Naive B cell (primary cell): ENCODE measurements at places on chromosomes 5 and 9. TPM values are rescaled to one million over a fixed set of nuclear protein-coding genes. Genes with fewer than 3 reads are reported as not detected.

DNA sequence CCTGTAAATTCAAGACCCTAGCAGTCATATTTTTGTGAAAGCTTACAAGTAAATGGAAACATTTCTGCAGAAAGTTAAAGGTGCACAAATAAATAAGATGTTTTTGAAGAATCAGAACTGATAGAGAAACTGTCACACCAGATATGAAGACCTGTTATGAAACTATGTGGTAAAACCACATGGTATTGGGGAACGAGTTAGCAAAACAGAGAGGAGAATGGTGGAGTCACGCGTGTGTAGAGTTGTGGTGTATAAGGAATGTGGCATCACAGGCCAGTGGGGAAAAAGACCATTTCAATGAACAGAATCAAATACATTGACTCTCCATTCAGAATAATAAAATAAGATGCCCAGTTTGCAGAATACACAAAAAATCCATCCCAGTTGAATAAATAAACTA lies 477.2 kb downstream of the ICE1 start:
- no peak for DNase-seq

- no peak for DNase-seq
These were observed 10.9 kb downstream of the QRFP start for GRCh38 chr9:130885484-130886375.

GRCh38 chr5:78109891-78110324 lies 184.6 kb downstream of the AP3B1 start:
- peak; percentile 74 for DNase-seq

DNA sequence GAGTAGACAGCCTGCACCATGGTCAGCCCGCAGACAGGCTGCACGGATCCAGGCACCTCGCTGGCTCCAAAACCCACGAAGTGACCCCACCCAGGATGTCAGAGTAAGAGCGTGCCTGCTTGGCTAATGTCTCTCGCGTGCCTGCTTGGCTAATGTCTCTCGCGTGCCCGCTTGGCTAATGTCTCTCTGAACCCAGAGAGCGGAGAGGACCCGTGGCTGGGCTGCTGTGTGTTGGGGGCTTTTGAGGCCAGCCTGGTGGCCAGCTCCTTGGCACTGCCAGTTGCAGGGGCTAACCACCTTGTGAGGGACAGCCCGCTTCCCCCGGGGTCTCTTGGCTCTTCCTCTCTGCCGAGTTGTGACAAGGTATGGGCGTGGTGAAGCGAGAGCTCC lies 8.9 kb upstream of the RXRA start:
- DNase-seq: no peak

DNA sequence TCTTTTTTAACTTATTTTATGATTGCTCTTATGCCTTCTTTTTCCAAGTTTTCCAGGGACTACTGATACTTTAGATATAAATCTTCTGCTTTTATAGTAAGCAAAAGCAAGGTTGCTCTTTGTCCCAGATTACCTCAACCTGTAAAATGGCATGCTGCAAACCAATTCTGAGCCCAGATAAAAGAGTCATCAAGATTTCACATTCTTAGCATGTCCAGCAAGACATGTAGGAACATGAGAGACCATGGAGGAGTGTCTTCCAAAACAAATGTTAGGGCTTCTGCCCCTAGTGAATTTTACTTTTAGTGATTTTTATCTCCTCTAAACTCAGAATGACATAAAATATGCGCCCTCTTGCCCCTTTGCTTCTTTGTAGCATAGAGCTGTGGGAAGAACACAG lies 7.0 kb upstream of the CDC20B start:
- DNase-seq: no peak

DNA sequence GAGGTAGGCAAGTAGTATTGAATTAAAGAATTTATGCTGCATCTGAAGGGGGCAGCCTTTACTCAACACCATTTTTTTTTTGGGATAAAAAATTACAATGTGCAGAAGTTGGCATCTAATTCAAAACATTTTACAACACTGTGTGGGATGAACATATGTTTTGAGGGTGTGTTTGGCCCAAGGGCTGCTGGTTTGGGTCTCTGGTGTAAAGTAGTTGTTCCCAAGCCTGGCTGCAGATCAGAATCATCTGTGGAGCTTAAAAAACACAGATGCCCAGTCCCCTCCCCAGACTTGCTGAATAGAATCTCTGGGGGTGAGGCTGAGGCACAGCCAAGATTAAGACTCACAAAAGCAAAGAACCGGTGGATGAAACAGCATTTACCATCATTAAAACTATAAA lies 33.0 kb upstream of the PDZD2 start:
- DNase-seq: no peak

- no peak for DNase-seq
These were observed 18.8 kb downstream of the COL5A1 start for GRCh38 chr9:134660407-134660806.

- no peak for DNase-seq
These were observed 86.7 kb downstream of the STK32A start for GRCh38 chr5:147321569-147321968.

DNA sequence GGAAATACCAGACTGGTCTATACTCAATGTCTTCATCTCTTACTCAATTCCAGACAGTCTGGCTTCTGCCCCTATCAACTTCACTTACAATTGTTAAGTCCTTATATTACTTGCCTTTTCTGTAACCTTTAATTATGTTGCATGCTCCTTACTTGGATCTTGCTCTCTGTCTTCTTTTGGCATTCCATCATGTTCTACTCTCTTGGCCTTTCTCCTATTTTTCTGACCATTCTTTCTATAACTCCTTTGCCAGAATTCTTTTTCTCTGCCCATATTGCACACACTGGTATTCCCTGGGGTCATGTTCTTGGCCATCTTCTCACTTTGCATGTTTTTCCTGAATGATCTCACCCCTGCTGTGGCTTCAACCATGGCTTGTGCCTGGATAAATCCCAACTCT lies 209.8 kb upstream of the ZNF462 start:
- no peak for DNase-seq

DNA sequence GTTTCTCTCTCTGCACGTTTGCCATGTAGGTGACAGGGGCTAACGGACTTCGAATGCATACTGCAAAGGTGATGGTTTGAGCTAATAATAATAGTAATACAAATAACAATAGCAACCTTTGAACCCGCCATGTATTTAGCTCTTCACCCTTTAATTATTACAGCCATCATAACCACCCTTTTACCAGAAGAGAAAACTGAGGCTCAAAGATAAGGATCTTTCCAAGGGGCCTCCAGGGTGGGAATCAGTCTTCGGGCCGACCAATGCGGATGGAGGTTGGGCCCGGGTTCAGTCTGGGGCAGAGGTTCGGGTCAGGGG lies 494 bp downstream of the CDKN2AIPNL start:
- DNase-seq: no peak

DNA sequence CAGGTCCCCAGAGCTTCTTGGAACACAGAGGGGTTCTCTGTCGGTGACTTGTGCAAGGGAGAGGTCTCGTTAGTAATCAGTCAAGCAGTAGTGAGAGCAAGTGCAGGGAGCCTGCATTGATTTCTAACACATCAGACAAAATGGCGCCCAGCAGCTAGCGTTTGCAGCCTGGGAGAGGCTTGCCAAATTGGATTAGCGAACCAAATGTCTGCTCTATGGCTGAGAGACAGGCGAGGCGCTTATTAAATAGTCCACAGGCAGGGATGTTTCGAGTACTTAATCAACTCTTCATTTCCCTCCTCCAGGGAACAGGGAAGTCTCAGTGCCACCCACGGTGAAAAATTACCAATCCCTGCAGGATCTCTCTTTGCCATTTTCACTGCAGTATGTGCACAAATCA lies 131.4 kb upstream of the SHB start:
- no peak for DNase-seq

GRCh38 chr5:122702524-122702875 lies 72.4 kb upstream of the SNX2 start:
- DNase-seq: peak; percentile 80

- DNase-seq: peak; percentile 35
These were observed 4.6 kb upstream of the UGCG start for GRCh38 chr9:111891910-111892499.

MSX2 gene
- polyA plus RNA-seq: not detected

CTNNAL1 gene
- polyA plus RNA-seq: 0.32 TPM

CXCL14 gene
- not detected for polyA plus RNA-seq
